Stimulated activated CD4-positive, alpha-beta T cell treated with anti-CD3 and anti-CD28 coated beads, Interleukin-1b, Interleukin-23, amount 100 ng/mL, for 1 hour (primary cell): ENCODE measurements at places on chromosomes 4 and X.

DNA sequence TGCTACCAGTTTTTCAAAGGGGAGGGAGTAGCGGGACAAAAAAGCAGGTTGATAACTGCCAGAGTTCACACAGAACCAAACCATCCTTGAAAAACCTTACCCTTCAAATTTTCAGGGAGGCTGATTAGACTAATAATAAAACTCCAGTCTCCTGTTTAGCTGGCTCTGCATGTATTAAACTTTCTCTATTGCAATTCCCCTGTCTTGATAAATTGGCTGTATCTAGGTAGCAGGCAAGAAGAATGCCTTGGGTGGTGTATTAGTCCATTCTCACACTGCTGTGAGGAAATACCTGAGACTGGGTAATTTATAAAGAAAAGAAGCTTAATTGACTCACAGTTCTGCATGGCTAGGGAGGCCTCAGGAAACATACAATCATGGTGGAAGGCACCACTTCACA, 18.1 kb upstream of the PLP1 start:
- no peak for DNase-seq

- DNase-seq = no peak
Measured at GRCh38 chr4:25346913-25347312, 30.1 kb upstream of the ANAPC4 start.

GRCh38 chr4:78645853-78646757, 94.5 kb downstream of the ANXA3 start:
- no peak for DNase-seq

- no peak for DNase-seq
Measured at GRCh38 chr4:20666012-20666860, 34.0 kb upstream of the PACRGL start.

- no peak for DNase-seq
Measured at GRCh38 chr4:85168234-85168834, 201.8 kb upstream of the WDFY3 start.

- no peak for DNase-seq
Measured at GRCh38 chr4:163343604-163344146, at the start of gene NPY5R. Gene NPY5R, plus strand, starts transcription at chr4:163343892. Its CDS starts 6,382 bp downstream, at chr4:163350274.

GRCh38 chr4:41212616-41213203, 1.6 kb downstream of the APBB2 start:
- DNase-seq = no peak
